ENCODE measurements at places on chromosomes 11 and 22. TPM values are rescaled to one million over a fixed set of nuclear protein-coding genes. Genes with fewer than 3 reads are reported as not detected.

Gene FGF19
- not detected for total RNA-seq

Gene RFPL1
- not detected for total RNA-seq

Gene TXN2
- total RNA-seq, result 76.0 TPM

Gene GDPD4
- total RNA-seq, result not detected

Gene RAC2
- 61.9 TPM for total RNA-seq

Gene PHRF1
- 13.0 TPM for total RNA-seq

Gene HTR3B
- total RNA-seq, result not detected

Gene P4HA3
- total RNA-seq, result 8.1 TPM

Gene BIRC3
- under 0.01 TPM for total RNA-seq

Gene OR52N4
- total RNA-seq, result not detected

Gene SLC22A8
- not detected for total RNA-seq

Gene PTPN5
- total RNA-seq, result not detected

Gene PNPLA5
- total RNA-seq, result not detected

Gene MS4A6E
- total RNA-seq, result not detected

Gene OR51E2
- not detected for total RNA-seq

Gene FXYD6
- not detected for total RNA-seq

Gene TSGA10IP
- total RNA-seq, result not detected

Gene DGCR6
- 1.4 TPM for total RNA-seq

Gene RIC3
- total RNA-seq, result not detected

Gene SLC22A6
- total RNA-seq, result not detected

Gene OR56A1
- not detected for total RNA-seq

Gene PLAAT4
- total RNA-seq, result 11.5 TPM

Gene ANKK1
- total RNA-seq, result not detected

Gene SMTN
- total RNA-seq, result 50.5 TPM

Gene TMEM134
- 46.2 TPM for total RNA-seq

Gene MMP8
- not detected for total RNA-seq

Gene EFCAB6
- 0.65 TPM for total RNA-seq

Gene GRIK4
- total RNA-seq, result not detected

Gene SCGB1D2
- not detected for total RNA-seq

Gene DEFB131B
- total RNA-seq, result not detected

Gene CPT1A
- 32.5 TPM for total RNA-seq

Gene OR8A1
- not detected for total RNA-seq

Gene FGF3
- total RNA-seq, result not detected

Gene POLR2F
- total RNA-seq, result 75.5 TPM

Gene OR8D4
- total RNA-seq, result not detected

Gene PNPLA3
- total RNA-seq, result 1.5 TPM

Gene NLRP6
- not detected for total RNA-seq

Gene MFRP
- total RNA-seq, result not detected

Gene SLC7A4
- not detected for total RNA-seq

Gene CASP5
- not detected for total RNA-seq

Gene CADM1
- 1.3 TPM for total RNA-seq

Gene MMP12
- total RNA-seq, result not detected

Gene YIF1A
- total RNA-seq, result 199 TPM

Gene RASSF10
- not detected for total RNA-seq

Gene MOGAT2
- total RNA-seq, result not detected

Gene CREBZF
- 21.7 TPM for total RNA-seq

Gene RIBC2
- 0.32 TPM for total RNA-seq

Gene ZNF280B
- total RNA-seq, result 0.72 TPM

Gene CCDC88B
- total RNA-seq, result not detected

Gene IGLL5
- total RNA-seq, result not detected

Gene FREY1
- total RNA-seq, result not detected

Gene ZMAT5
- 28.0 TPM for total RNA-seq

Gene TRIM49
- not detected for total RNA-seq

Gene TIMP3
- total RNA-seq, result 25.8 TPM

Gene ABTB2
- total RNA-seq, result 2.3 TPM

Gene F2
- not detected for total RNA-seq

Gene OR5A1
- total RNA-seq, result not detected

All from cardiac atrium fibroblast (primary cell).